CD4-positive, alpha-beta T cell treated with Interferon alpha-2 for 1 hour (primary cell): ENCODE measurements at places on chromosomes 11 and 22.
A peak's percentile ranks its signal among the peaks of the same experiment; 100 is the strongest.

DNA sequence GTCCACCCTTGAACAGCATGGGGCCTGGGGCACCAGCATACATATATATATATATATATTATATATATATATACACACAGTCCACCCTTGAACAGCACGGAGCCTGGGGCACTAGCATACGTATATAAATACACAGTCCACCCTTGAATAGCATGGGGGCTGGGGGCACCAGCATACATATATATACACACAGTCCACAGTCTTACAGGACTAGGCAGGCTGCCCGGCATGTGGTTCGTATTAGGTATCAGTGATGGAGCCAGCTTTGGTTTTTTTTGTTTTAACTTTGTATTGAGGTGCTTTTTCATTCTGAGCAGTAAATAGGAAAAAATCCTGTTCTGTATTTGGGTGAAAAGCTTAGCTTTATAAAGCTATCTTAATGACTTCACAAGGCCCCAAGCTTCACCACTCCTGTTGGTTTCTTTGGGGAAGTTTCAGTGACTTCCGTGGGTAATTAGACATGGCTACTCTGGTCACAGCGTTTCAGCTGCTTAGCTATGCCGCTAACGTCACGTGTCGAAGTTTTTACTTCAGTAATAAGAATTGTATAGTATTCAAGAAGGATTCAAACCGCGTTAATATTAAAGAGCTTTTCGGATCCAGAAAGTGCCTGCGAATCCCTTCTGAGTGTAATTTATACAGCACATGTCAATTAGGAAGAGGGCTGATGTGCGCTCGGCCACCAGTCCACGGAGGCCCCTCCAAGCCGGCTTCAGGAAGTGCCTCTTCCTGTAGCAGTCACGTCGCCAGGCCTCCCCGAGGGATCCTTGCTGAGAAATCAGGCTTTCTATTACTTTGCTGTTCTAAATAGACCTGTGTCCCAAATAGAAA lies 179.7 kb downstream of the TBC1D22A start:
- no peak for DNase-seq

DNA sequence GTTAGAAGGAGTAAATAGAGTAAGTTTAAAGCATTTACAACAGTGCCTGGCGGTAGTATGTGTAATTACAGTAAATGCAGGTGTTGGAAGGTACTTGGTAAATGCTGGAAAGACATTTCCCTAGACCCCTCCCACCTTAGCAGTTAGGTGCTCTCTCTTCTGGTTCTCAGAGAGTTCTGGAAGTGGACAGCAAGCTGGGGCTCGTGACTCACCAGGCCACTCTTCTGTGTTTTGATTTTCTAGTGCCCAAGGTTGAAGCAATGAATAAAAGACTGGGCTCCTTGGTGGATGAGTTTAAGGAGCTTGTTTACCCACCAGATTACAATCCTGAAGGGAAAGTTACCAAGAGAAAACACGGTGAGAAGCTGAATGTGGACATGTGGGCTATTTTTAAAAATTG lies 27.6 kb downstream of the SNU13 start:
- no peak for DNase-seq

DNA sequence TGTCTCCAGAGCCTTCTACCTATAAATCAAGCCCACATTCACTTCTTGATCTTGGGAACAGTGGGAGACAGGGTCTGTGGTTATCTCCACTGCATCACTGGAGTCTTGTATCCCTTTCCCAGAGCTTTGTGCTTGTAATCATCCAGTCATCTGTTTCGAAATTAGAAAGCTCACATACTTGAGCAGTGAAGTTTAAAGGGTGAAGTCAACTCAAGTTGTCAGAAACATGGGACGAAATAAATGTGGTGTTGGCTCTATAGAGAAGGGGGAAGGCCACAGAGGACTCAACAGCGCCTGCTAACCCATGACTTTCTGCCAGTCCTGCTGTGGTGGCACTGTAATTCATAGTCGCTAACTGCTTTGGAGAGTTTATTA lies 197.5 kb downstream of the DBX1 start:
- DNase-seq = no peak

- DNase-seq = no peak
Observed at GRCh38 chr11:111703576-111703975, 62.6 kb downstream of the PPP2R1B start.

- peak; percentile 15 for DNase-seq
Observed at GRCh38 chr11:63621071-63621470, 6.8 kb upstream of the PLAAT3 start.

DNA sequence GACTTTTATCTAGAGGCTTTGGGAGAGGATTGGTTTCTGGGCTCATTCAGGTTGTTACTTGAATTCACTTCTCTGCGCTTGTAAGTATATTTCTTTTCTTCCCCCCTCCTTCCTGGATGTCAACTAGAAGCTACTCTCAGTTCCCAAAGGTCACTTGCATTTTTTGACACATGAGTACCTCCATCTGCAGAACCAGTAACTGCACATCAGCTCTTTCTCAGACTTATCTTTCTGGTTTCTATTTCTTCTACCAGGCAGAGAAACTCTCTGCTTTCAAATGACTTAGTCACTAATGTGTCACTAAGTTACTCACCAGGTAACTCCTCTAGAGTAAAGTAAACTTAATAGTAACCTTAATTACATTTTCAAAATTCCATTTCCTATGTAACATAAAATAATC lies 773.0 kb upstream of the LUZP2 start:
- no peak for DNase-seq

DNA sequence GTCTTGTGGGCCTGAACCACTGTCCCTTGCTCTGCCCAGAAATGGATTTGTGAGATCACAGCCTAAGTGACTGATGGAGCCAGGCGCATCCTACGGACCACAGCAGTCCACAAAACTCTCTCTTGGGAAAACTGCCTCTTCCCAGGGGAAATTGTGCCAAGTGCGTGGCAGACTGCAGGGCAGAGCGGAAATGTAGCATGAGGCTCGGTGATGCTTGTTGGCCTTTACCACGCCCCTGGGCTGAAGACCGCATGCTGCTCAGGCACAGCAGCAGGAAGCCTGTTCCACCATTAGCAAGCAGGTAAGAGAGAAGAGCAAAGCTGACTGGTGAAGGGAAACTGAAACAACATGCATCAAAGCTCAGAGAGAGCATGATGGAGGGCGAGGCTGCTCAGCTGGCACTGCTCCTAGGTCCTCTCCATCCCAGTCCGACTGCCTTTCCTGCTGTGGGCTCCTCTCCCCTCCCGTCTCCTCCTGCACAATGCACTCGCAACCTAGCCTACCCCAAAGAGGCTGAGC lies 26.5 kb upstream of the SCARF2 start:
- peak; percentile 82 for DNase-seq

GRCh38 chr22:26777156-26777801 lies 119.9 kb downstream of the MIAT start:
- no peak for DNase-seq

DNA sequence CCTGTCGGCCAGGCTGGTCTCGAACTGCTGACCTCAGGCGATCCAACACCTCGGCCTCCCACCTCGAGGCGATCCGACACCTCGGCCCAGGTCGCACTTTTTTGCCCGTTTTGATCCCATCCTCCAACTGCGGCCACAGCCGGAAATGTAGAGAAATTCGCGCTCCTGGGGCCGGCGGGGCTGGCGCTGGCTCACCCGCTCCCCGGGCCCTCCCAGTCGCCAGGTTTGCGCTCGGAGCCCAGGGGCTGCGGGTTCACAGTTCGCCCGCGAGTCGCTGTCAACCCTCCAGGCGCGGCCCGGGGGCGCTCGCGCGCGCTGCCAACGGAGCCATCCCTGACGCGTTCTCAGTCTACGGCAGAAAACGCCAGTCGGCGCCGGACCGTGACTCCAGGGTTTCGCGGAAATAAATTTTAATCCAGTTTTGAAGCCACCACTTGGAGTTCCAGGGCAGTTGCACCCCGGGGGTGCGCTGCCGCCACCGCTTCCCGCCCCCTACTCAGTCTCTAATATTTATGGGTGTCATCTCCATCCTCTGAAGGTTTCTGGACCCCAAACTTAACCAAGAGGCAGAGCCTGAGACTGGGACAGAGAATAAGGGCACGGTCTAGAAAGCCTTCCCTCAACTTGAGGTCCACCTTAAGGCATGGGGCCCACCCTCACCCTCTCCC lies 1.5 kb upstream of the KLHDC7B start:
- peak; percentile 90 for DNase-seq

DNA sequence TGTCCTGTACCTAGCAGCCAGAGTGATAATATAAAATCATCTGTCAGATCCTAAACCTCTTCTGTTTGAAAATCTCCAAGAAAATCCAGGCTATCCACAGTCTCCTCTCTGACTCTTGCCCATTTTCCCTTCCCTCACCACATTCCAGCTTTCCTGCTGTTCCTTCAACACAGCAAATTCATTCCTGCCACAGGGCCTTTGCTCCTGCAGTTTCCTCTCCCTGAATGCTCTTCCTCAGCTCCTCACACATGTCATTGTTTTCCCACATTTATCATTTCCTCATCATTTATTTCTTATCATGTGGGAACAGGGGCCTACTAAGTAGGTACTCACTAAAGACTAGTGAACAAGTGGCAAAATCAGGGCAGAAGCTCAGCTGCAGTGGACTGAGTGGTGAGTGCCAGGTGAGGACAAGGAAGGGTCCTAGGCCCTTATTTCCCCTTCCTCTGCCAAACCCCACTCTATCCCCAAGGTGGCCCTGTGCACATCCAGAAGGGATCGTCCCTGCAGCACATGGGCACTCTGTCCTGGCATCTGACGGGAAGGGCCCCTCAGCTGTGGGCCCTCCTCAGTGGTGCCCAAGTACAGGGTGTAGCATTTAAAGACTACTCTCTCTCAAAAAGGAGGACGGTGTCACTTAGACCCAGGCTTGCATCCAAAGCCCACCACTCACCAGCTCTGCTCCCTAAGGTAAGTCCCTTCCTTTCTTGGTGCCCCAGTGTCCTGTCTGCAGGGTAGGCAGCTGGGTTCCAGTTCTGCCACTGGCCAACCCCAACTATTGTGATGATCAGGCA lies 2.0 kb downstream of the LRRC32 start:
- no peak for DNase-seq

DNA sequence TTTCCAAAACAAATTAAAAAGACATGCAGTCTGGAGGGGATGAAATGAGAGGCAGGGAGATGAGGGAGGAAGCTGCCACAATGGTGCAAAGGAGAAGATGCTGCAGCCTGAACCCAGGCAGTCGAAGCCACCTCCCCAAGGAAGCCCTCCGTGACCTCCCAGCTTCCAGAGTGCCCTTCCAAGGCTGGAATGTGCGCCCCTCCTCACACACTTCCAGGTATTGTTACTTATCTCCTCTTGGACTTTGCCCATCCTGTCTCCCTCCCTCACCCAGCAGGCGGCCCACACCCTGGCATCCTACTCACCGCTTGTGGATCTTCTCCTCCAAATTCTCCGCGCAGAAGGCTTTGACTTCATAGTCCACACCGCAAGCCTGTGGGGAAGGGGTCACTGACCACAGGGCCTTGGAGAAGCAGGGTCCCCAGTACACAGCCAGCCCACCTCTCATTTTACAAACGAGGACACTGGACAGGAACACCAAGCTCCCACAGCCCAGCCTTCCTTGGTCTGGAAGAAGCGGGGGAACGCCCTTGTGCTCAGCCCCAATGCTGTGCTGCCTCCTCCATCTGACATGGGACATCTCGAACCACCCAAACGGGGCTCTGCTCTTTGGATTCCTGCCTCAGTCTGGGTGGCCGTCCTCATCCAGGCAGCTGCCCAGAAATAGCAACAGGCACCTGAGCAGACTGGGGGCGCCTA lies 40.3 kb downstream of the TPBGL start:
- DNase-seq = no peak

DNA sequence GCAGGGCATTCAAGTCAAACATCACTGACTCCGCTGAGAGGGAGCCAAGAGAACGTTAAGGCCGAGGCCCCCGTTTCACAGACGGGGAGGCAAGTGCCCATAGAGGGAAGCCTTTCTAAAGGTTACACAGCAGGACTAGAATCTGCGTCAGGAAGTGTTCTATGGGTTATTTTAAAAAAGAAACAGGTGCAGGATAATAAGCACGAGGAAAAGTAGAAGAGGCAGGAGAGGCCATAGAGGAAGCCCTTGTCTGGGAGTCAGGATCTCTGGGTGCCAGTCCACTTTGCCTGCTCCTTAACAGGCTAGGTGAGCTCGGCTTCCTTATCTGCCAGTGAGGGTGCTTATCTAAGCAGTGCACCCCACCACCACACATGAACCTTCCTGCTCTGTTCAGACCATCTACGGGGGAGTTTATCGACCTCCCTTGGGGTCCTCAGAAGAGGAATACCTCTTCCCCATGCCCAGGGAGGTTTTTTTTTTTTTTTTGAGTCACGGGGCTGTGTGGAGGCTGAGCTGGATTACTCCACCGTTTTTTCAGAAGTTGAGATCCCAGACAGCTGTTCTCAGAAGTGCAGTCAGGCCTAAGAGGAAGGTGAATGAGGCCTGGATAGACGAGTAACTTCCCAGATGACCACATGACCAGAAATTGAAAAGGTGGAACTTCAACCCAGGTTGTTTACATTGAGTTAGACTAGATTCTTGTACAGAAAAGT lies 1.2 kb upstream of the FCHSD2 start:
- no peak for DNase-seq

DNA sequence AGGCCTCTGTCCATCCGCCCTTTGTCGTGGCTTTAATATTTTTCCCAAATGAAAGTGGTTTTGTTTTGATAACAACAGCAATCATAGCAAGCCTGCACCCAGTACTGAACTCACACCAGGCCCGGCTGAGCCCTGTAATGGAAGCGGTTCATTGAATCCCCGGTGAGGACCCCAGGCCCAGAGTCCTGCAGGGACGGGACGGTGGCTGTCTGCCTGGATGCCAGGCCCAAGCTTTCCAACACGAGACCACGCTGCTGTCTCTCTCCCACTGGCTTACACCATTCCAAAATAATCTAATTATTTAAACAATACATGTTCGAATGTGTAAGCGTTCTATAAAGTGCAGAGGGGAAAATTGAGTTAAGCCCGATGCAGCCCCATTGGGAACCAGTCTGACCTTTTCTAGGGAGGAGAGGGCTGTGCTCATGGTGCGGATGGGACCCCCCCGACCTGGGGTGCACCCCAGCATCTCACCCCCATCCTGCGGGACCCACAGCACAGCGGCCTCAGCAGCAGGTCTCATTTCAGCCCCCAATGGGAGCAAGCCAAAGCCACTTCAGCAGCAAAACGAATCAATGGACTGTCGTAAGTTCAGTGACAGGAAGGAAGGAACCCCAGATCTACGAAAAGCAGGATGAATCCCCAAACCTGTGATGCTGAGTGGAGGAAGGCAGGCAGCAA lies 1046.9 kb downstream of the BRD1 start:
- DNase-seq = no peak

GRCh38 chr11:123233975-123234334 lies 38.9 kb upstream of the CLMP start:
- DNase-seq = no peak
